Stimulated activated CD4-positive, alpha-beta T cell treated with anti-CD3 and anti-CD28 coated beads, Interleukin-1b, Interleukin-23, amount 100 ng/mL, for 24 hours (primary cell): ENCODE measurements at places on chromosomes 3 and 15.

DNA sequence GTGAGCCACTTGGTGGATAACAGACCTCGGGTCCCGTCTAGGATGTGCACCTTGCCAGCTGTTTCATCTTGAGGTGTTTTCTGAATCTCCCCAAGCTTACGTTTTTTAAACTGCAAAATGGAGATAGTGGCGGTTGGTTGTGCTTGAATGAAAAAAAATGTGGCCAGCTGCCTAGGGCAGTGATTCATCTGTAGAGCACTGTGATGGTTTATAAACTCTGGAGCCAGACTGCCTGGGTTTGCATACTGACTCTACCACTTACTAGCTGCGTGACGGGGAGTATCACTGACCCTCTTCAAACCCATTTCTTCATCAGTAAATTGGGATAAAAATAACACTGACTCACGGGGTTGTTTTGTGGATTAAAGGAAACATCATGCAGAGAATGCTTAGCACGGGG is 159.1 kb downstream of the CHL1 start:
- no peak for DNase-seq

DNA sequence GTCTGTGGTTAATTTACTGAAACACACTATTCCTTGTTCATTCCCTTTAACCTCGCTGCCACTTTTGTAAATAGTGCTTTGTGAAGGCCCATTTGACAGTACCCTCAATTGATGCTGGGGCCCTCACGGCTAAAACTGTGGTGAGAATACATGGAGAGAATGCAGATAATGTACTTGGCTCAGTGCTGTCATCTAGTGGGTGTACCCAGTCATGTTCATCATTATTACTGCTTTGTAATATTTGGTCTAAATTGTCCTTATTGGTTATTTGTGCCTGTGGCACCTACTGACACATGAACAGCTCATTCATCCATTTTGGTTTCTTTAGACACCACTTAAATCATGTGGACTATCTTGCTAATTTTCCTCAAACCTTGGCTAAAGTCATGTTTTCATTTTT is 543.6 kb downstream of the EDEM1 start:
- no peak for DNase-seq

DNA sequence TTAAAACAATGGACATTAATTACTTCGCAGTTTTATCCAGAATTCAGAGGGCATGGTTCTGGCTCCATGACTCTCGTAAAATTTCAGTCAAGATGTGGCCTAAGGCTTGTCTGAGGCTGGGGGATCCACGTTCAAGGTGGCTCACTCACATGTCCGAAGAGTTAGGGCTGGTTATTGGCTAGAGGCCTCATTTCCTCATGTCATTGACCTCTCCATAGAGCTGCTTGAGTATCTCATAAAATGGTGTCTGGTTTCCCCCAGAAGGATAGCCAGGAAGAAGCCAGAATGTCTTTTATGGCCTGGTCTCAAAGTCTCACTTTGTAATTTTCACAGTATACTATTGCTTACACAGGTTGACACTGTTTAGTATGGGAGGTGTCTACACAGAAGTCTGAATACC is 67.3 kb upstream of the DCBLD2 start:
- DNase-seq = no peak

DNA sequence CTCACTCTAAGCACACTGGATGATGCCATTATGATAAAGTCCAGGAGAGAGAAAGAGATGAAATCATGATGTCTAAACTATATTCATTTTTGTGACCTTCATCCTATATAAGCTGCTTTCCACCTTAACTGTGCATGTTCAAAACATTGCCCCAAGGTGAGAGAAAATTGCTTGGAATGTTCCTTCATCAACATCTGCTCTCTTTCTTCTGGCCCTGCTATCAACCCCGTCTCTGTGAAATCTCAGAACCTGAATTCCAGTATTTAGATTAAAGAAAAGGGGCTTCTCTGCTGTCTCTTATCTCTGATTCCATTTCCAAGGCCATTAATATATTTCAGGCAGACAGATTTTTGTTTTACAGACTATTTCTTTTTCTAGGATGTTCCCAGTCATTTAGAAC is 47.3 kb upstream of the PHLDB2 start:
- no peak for DNase-seq

DNA sequence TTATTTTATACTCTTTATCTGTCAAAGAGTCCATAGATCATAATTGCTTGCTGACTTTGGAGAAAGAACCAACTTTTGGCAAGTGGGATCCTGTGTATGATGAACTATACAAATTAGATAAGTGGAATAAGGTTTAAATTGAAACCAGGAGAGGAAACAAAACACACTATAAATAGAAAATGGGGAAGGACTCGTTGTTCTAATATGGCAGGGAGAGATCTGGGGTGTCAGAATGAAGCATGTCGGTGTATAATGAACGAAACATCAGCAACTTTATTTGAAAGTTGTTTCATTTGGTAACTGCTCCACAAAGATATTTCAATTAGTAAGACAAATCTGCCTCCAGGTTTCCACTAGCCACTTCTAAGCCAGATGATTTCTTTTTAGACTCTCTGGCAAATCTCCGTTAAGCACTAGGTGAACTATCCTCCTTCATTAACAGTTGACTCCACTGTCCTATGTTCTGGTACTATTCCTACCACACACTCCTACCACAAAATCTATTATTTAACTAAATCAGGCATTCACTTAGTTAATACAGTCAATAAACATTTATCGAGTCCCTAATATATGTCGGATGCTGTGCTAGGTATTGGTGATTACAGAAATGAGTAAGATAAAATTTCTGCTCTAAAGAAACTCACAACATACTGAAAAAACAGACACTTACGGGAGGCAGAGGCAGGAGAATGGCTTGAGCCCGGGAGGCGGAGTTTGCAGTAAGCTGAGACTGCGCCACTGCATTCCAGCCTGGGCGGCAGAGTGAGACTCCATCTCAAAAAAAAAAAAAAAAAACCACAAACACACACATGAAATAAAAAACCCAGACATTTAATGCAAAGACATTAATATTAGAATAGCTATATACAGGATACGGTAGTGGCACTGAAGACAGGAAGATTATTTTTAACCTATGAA is 20.1 kb downstream of the SLC15A2 start:
- DNase-seq = no peak

DNA sequence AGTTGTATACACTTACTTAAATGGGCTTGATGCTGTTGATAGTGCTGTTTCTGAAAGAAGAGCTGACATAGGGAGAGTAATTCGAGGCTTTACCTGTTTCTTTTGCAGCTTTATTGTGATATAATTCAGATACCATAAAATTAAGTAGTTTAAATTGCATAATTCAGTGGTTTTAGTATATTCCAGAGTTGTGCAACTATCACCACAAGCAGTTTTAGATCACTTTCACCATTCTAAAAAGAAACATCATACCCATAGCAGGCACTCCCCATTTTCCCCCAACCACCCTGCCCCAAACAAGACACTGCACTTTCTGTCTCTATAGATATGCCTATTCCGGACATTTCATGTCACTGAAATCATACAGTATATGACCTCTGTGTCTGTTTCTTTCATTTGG is 98.5 kb downstream of the MTHFS start:
- no peak for DNase-seq

DNA sequence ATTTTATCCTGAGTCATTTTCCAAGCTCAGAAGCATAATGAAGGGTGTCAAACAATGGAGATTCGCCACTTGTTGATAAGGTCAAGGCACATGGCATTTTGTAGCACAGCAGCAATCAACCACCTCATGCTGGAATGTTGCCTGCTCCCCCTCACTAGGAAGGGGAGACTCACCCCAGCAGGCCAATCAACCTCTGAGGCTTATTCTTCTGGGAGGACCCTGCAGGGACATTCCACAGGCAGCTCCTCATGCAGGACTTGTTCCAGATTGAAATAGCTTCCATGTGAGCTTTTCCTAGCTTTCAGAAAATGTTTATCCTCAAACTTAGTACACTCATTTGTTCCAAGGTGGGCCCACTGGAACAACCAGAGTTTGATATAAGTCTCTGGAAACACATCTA is 77.6 kb downstream of the SSR3 start:
- DNase-seq = no peak

DNA sequence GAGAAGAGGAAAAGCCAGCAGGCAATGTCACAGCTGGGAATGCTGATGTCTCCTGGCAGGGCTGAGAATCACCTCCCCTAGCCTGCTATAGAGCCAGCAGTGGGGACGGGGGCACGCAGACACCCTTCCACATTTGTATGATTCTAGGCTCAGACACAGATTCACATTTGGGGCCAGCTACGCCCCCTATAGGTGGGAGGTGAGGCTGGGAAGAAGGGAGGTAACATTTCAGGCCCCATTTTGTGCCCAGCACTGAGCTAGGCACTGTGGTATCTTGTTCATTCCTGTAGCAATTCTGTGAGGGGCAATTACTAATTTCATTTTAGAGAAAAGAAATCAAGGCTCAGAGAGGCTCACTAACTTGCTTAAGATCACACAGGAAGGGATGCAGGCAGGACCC is 15.9 kb upstream of the ACAD9 start:
- no peak for DNase-seq

DNA sequence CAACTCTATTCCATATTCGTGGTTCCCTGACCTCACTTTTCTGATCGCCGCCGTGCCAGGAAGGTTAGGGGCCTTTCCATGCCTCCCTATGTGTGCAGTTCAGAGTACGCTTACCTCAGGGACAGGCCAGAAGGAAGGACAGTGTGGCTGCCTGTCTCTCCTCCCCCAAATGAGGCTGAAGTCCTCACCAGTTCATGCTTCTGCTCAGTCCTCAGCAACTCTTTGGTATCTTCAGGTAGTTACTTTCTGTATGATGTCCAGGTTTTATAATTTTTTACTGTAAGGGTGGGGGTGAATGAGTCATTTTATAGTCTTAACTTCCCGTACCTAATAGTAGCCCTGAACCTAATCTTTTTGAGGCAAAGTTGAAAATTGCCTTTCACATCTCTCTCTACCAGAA is 98.7 kb downstream of the VPS8 start:
- DNase-seq = no peak

GRCh38 chr3:134361162-134361835 is 12.9 kb downstream of the AMOTL2 start:
- no peak for DNase-seq

- no peak for DNase-seq
Measured at GRCh38 chr3:130941793-130942192, 47.9 kb downstream of the ATP2C1 start.

DNA sequence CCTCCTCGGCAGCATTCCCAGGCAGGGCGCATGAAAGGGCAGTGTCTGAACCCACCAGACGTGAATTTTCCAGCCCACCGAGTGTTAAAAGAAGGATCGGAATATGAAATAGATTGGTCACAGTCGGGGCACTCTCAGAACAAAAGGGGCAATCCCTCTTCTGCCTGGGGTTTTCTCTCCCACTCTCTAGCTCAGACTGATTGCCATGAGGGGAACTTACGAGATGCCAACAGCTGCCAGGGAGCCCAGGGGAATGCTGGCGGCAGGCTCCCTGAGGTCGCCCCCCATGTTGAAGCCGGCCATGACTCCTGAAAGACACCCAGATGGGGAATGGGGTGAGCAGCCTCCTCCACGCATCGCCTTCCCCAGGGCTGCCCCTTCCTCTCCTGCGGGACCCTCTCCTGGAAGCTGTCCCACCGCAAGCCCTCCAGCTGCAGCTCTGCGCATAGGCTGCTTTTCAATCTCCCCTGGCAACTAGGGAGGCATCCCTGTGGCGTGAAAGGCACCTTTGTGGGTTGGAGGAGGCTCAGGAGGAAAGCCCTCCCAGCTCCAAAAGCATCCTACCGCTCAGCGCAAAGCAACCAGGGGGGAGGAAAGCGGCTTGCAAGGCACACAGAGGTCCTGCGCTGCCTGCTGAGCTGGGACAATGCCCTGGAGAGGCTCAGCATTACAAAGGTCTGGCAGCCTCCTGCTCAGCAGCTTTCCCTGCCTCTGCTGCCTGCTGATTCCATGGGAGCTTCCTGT is 64.8 kb upstream of the HEG1 start:
- DNase-seq = no peak

GRCh38 chr3:59368900-59369675 is 319.3 kb upstream of the CFAP20DC start:
- DNase-seq = no peak

DNA sequence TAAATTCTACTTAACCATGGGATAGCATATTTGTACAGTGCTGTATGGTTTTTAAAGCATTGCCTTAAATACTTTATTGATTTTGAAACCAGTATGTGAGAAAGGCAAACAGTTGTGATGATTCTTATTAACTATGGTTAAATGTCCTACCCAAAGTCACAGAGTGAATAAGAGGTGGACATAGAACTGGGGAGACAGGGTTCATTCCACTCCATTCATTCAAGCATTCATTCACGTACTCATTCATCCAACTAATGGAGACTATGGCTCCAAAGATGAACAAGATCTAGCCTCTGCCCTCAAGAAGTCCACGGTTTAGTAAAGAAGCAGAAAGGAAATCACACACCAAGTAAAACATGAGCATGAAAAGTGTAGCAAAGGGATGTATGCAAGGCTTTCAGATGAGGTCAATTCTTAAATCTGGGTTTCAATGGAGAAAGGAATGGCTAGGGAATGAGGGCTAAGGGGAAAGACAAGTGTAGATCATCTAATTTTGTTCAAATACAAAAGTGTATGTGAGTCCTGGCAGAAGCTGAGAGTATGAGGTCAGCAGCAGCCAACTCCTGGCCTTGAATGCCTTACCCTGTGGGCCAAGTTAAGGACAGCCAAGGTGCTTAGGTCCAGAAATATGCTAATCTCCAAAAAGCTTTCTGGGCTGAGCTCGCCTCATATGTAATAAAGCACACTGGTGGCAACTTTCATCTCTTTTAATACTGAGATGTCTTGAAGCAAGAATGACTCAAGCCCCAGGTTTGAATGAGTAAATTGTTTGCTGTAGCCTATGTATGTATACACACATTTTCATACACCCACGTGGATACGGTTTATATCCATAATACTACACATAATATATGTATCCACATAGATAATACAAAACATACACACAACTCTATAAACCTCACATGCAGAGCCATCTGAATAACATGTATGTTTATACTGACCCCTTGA is 4.3 kb downstream of the TNIK start:
- no peak for DNase-seq

GRCh38 chr3:120052225-120052624 is 42.0 kb downstream of the GSK3B start:
- DNase-seq = no peak

- DNase-seq = no peak
Measured at GRCh38 chr3:182180654-182181385, 469.1 kb downstream of the SOX2 start.

- DNase-seq = no peak
Measured at GRCh38 chr3:60573494-60573893, 677.8 kb downstream of the FHIT start.

GRCh38 chr15:93671387-93671943 is 559.9 kb upstream of the MCTP2 start:
- DNase-seq = no peak

DNA sequence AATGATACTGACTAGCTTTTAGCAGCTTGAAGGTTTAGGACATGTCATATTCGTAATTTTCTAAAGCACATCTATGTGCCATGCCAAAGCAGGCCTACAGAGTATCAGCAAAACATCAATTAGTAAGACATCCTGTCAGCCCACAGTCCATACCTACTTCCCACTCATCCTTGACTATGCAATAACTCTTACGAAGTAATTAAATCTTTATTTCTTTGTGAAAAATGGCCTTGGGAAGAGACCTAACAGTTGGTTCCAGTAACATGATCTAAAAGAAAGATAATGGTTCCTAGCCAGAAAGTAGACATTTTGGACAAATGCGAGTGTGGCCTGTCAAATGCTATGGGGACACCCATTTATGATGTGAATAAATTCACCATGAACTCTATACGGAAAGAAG is 172.6 kb upstream of the TNIK start:
- DNase-seq = no peak
